ENCODE measurements at places on chromosomes 2 and 18.
A peak's percentile ranks its signal among the peaks of the same experiment; 100 is the strongest.

DNA sequence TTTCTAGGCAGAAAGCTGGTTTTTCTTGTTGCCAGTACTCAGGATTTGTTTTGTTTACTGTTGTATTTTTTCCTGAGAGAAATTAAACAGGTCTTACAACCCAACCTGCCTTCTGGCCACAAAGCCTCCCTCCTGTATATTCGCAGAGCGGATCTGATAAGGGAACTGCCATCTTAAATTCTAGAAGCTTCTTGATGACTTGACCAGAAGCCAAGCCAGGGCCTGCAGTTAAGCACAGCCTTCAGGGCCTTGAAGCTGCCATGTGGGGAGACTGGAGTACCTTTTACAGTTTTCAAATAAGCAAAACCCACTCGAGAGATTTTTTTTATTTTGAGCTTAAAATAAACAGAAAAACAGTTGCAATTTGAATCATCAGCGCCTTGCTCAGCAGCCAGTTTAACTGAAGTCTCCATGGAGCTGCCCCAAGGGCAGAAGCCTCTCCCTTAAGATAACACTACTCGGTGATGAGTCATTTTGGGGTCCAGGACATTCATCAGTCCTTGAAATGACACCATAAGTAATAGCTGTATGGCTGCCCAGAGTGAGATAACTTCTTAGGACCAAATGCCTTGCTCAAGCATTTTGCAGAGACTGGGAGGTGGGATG is 51.5 kb upstream of the PHLPP1 start:
- DNase-seq = peak; percentile 5

DNA sequence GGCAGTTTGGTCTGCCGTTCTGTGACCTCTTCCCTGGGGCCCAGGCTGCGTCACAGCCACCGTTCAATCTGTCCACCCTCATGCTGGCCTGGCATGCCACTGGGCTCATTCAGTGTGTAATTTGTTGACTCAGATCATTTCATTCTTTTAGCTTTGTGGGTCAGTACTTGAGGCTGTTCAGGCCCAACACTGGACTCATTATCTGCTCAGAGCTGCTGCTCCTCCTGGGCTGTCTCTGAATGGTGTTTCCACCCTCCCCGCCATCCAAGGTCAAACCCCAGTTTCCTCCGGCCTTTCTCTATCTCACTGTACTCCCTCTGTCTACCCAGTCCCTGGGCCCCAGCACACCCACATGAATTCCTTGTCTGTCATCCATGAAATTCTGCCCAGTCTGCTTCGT is 152.4 kb upstream of the NCK2 start:
- no peak for DNase-seq

DNA sequence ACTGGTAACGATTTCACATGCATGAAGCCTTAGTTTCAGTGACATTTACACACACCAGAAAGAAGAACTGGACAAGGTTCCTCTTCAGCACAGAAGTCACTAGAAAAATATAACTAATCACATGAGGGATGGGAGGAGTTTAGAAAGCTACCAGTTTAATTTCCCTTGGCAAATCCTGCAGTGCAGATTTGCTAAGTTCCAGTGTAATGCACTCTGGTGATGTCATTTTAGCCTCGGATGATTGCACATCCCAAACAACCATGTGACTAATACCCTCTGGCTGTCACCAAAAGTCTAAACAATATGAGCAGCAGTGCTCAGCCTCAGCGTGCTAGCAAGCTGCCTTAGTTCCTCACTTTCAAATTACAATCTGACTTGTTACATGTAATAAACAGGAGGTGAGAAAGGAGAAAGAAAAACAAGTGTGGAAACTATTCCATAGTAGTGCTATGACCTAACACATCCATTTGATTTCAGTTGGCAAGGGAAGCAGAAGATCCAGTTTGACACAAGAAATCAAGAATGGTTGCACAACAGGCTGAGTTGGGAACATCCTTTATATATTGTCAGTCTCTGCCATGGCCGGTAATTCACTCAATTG is 35.3 kb upstream of the PPP1CB start:
- DNase-seq = peak; percentile 47

DNA sequence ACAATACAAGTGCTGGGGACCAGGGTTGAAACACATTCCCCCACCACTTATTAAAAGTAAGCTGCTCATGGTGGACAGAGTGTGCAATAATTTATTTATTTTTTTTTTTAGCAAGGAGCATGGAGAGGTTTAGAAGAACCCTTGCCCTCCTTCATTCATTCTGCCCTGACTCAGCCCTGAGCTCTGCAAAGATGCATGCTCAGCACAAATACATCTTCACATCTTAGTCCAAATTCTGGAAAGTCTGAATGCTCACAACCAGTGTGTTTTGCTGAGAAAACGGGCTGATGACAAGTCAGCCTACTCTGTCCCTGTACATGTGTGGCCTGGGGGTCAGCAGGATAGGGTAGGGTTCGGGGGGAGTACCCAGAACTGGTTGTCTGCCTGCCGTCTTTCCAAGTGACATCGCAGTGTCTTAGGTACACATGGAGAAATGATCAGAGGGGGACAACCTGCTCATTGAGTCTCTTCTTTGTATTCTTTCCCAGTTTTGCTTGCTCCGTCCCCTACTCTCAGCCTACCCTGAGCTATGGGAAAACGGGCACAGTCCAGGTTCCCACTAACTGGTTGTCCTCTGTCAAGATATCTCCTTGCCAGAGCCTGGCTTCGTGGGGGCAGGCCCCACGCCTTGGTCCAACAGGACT is 76.4 kb downstream of the ADD2 start:
- DNase-seq = no peak

DNA sequence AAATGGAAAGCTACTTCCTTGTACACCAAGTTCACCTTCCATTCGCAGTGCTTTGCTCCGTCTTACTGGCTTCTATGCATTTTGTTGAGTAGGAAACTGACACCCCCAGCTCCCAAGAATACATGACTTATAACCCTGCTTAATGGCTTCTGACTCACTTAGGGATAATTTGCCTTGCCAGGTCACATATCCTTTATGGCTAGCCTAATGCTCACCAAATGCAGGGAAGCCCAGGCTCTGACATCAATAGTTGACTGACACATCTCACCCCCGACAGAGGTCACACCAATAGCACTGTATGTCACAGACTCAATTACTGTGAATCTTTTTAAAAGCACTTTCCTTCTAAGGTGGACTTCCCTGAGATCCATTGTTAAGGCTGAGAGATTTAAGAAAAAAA is 147.2 kb downstream of the DTNA start:
- DNase-seq = no peak

DNA sequence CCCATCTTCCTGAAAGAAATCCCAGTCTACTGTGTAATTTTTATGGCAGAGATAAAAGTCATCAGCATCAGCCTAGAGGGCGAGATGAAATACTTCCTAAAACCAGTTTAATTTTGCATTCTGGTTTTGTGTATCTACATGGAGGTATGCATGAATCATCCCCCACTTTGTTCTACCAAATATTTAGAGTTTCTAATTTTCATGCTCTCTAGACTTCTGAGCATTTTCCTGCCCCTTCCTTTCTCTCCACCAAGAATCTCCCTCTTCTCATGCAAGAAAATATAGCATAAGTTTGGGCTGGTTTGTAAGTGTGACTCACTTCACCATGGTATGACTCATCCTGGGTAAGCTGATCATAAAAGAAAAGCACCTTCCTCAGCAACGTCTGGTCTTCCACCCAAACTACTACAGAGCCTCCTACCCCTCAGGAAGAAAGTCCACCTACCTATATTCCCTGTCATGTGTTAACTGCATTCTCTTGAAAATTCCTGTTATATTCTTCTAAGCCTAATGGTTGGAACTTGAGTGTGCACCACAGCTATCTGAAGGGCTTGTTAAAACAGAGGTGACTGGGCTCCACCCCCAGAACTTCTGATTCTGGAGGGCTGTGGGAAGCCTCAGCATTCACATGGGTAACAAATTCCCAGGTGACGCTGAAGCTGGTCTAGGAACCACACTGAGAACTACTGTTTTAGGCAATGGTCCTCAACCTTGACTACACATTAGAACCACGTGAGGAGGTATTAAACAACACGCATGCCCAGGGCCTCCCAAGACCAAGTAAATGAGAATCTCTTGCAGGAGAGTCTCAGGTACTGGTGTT is 37.4 kb upstream of the RAPGEF4 start:
- DNase-seq = no peak

DNA sequence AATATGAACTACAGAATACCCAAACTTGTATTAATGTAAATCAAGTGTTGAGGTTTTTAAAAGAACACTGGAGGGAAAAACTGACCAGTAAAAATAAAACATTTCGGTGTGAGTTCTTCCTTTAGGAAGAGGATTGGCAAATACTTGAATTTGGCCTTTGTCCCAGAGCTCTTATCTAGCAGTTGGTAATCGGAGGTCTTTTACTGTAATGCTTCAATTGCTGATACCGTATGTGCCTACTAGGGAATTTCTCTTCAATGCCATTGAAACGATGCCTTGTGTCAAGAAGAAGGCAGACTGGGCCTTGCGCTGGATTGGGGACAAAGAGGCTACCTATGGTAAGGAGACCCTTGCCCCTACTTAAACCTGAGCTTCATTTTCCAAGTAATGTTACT is 4.1 kb downstream of the RRM2 start:
- DNase-seq = no peak

DNA sequence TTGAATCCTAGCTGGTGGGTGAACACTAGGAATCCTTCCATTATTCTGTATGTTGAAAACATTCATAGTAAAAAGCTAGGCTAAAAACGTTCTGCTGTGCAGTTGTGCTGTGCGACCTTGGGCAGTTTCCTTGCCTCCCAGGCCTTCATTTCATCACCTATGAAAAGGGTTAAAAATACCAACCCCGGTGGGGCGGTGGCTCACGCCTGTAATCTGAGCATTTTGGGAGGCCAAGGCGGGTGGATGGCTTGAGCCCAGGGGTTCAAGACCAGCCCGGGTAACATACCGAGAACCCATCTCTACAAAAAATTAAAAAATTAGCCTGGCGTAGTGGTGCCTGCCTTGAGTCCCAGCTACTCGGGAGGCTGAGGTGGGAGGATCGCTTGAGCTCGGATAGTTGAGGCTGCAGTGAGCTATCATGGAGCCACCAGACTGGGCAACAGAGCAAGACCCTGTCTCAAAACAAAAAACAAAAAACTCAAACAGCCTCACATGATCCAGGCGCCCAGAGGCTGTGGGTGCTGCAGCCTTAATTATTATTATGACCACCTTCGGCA is 2.9 kb upstream of the RRM2 start:
- no peak for DNase-seq

DNA sequence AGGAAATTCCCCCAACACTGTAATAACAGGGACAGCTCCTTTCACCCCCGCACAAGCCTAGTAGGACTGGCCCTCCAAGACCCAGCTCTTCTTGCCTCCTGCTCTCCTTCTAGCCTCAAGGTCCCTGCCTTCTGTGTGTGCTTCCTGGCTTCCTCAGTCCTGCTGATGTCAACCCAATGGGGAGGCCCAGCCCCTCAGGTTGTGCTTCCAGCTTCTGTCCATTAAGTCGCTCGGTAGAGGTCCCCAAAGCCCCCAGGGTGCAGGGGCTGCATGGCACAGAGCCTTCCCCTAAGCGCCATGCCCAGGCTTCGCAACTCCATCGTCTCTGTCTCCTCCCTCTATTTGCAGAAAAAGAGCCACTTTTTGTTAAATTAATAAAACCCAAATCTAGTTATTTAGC is 39.0 kb downstream of the BOK start:
- DNase-seq = no peak

GRCh38 chr2:24642351-24642750 is 150.8 kb downstream of the PTRHD1 start:
- no peak for DNase-seq

GRCh38 chr18:35077937-35078336 is 36.7 kb downstream of the MAPRE2 start:
- DNase-seq = no peak

DNA sequence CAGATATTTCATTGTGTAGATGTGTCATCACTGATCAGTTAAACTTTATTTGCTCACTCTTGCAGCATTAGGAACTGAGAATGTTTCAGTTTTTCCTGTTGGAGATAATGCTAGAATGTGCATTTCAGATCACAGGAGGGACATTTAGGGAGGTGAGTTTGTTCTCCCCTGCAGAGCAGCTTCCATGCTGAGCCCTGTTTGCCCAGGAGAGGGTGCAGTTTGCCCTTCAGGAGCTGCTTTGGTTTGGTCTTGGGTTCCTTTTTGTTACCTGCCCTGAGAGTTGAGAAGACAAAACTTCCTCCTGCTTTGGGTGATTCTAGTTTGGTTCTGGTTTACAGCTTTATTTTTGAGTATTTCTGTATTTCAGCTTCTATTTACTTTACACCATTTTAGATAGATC is 49.9 kb downstream of the DGKD start:
- no peak for DNase-seq

DNA sequence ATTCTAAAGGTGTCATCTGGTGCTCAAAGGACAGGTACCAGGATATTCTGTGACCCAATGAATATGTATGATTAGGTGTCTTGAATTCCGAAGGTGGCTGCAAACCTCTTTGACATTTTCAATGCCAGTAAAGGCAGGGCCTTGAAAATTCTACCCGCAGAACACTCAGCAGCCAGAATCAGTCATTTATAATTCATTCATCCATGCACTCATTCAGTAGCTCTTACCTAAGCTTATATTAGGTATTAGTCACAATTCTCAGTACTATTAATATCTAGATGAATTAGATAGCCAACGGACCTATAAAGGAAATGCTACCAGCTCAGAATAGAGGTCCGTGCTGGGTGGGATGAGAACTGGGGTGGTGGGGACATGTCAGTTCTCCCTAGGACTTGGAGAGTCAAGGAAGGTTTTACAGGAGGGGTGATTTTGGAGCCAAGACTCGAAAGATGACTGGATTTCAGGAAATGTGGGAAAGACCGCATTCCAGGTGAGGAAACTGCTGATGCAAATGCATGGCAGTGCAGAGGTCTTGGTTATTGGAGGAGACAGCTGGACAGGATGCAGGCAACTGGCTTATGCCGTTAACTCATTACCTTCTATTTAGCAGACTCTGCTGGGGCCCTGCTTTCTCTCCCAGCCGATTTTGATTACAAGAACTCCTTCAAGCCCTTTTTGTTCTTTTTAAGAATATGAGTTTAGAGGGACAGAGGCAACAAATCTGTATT is 7.2 kb downstream of the TRIB2 start:
- no peak for DNase-seq

DNA sequence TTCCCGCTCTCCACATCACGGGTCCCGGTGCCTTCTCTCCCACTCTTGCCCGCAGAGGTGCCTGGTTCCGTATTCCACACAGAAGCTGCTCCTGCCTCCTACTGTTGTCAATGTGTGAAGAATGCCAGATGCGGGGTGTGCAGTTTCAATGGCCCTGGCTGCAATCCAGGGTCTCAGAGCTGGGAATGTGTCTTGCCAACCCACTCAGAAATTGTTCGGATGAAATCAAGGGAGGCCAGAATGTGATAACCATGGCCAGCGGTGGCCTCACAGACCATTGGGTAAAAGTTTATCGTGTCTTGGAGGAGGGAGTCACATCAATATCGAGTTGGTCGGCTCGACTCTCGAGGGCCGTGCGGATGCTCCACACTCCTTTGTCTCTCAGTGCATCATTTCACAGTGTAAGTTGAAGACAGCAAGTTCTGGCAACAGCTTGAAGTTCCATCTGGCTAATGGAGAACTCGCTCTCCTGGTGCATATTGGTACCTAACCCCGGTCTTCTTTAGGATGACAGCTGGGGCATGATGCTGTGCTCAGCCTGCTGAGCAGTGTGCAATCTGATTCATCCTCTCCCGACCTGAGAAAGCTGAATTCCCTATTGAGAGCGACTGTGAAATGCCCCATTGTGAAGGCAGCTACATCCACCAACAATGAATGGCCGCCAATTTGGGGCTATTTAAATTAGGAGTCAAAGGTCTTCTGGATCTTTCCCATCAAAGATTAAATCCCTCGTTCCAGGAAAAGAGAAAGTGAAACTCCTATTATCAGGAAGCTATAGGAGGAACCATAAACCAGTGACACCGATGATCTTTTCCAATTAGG is 389.0 kb downstream of the SOX11 start:
- no peak for DNase-seq
